Hematopoietic multipotent progenitor cell treated with erythropoietin and hydrocortisone succinate and interleukin-3 and kit ligand, for 6 days (in vitro differentiated cells): ENCODE measurements at places on chromosomes 11 and 22.

DNA sequence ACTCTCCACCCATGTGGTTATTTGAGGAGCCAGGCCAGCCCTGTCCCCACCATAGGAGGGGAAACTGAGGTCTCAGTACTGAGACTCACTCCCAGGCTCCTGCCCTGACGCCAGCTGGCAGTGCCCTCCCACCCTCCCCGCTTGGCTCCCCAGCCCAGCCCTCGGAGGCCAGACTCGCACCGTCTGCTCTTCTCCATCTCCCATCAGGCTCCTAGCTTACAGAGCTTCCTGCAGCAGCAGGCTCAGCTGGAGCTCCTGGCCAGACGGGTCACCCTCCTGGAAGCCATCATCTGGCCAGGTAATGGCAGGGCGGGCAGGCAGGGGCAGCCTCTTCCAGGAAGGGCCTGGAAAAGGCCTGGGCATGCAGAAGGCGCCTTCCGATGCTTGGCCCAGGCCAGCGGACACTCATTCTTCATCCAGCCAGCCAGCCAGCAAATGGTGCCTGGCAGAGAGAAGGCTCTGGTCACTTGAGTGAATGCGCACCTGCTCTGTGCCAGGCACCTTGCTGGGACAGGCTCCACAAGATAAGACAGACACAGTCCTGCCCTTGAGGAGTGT is 12.6 kb downstream of the RHBDD3 start:
- DNase-seq, result no peak

DNA sequence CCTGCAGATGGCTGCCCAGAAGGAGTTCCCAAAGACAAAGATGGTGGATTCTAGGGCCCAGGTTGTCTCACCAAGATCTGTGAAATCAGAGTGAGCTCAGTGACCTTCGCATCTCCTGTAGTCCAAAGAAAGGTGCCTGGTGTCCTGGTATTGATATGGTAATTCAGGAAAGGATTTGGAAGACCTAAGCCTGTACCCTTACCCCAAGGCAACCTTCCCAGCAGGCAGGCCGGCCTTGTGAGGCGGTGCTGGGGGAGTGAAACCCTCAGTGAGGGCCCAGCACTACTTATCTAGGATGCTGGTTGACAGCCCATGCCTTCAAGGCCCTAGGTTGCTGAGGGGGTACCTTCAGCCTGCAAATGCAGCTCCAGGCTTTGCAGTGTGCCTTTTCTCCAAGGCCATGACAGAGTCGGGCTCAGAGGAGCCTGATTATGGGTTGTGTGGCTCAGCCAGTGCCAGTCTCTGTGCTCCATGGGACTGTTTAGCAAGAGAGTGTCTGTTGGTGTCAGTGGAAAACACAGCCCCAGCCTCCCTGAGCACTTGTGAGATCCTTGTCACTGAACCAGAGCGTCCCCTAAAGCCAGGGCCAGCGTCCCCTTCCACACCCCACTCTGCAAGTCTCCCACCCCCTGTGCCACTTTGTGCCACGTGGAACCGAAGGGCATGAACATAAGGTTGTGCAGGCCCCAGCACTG is 72.8 kb upstream of the MYOD1 start:
- DNase-seq, result no peak

DNA sequence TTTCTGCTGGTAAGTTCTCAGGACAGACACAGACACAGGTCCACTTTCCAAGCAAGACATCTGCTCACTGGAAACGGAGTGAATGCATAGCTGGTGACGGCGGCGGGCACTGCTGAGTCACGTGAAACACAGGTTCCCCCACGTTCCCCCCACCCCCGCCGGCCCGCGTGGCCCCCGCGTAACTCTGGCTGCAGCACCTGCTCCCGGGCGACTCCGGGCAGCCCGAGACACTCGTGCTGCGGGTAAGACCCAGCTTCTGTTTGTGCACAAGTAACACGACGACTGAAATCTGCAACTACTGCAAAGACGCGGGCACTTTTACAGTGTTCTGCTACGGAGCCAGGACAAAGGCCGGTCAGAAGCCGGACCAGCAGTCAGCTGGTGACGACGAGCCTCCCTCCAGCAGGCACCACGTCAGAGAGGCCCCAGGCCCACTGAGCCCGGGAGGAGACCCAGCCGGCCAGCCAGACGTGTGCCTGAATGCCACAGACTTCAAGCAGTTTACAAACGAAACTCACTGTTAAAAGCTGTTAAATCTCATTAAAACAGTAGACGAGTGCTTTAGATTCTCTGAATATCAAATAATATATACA is 12.9 kb upstream of the ARFGAP3 start:
- DNase-seq, result no peak

DNA sequence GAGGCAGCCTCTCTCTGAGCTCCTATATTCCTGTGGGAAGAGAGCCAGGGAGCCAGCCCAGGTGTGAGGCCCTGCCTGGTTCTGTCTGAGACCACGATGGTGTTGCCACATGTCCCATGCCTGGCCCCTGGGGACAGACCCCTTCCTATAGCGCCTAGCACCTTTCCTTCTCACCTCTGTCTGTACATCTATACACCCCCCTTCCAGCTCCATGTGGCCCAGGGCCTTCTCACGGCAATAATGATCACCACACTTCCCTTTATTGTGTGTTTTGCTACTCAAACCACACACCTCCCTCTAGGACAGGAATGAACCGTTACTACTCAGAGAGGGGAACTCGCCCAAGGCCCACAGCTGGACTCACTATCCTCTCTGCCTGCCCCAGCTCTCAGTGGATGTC is 12.8 kb downstream of the CD82 start:
- DNase-seq, result peak; percentile 69

GRCh38 chr11:64400102-64400501 is 41.1 kb downstream of the RPS6KA4 start:
- peak; percentile 63 for DNase-seq

GRCh38 chr11:297586-298405 is 1.5 kb downstream of the IFITM5 start:
- DNase-seq, result peak; percentile 44

GRCh38 chr22:17583151-17583550 is 19.9 kb downstream of the SLC25A18 start:
- no peak for DNase-seq

DNA sequence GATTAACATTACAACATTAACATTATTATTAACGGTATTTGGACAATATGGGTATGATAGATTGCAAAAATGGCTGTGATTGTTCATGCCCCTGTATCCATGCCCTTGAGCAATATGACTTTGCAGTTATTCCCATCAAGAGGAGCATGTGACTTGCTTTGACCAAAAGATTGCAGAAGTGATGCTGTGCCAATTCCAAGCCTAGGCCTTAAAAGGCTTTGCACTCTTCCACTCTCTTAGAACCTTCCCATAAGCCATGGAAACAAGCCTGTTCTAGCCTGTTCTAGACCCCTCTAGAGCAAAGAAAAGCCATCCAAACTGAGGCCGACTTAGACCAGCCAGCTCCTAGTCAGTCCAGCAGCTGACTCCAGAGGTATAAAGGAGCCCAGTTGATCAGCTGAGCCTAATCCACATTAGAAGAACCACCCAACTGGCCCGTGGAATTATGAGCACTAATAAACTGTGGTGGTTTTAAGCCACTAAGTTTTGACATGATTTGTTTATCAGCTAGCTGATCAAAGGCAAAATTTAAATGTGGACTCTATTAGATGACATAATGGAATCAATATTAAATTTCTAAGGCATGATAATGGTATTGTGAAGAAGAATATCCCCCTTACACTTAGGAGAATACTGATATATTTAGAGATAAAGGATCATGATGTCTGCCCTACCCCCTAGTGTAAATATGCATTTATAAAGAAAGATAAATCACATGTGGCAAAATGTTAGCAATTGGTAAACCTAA is 28.6 kb downstream of the RAB30 start:
- no peak for DNase-seq

- DNase-seq, result no peak
Observed at GRCh38 chr11:116702772-116703385, 69.9 kb downstream of the BUD13 start.

GRCh38 chr11:88179141-88179540 is 3.9 kb upstream of the RAB38 start:
- DNase-seq, result no peak

GRCh38 chr22:49008682-49009235 is 818.9 kb downstream of the BRD1 start:
- no peak for DNase-seq

- DNase-seq, result no peak
Observed at GRCh38 chr22:27663812-27664211, 137.7 kb downstream of the MN1 start.

GRCh38 chr11:11620921-11621572 is 758 bp downstream of the GALNT18 start:
- peak; percentile 27 for DNase-seq

DNA sequence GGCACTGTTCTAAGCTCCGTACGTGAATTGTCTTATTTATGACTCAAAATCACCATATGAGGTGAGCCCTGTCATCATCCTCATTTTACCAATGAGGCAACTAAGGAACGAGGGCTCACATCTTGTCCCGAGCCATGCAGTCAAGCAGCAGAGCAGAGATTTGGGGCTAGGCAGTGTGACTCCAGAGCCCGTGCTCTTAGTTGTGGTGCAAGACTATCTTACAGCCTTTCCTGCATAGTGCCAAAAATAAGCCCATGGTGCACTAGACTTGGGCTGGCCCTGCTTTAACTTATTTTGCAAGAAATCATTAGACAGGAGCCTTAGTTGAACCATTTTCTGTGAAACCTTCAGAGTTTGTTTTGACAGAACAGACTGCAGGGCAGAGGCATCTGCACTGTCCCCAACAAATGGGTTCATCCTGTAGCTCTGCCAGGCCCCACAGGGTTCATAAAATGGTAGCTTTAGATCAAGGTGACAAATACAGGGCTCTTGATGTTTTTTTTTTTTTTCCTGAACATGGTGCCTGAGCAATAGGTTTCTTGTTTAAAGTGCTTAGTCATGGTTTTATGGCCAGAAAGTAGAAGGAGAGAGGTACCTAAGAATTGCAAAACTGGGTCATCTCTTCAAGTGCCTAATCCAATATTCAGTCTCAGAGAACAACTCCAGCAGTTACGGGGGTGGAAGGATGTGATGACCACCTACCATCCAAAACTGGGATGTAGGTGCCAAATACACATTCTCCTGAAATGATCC is 56.6 kb downstream of the BMAL1 start:
- DNase-seq, result no peak

DNA sequence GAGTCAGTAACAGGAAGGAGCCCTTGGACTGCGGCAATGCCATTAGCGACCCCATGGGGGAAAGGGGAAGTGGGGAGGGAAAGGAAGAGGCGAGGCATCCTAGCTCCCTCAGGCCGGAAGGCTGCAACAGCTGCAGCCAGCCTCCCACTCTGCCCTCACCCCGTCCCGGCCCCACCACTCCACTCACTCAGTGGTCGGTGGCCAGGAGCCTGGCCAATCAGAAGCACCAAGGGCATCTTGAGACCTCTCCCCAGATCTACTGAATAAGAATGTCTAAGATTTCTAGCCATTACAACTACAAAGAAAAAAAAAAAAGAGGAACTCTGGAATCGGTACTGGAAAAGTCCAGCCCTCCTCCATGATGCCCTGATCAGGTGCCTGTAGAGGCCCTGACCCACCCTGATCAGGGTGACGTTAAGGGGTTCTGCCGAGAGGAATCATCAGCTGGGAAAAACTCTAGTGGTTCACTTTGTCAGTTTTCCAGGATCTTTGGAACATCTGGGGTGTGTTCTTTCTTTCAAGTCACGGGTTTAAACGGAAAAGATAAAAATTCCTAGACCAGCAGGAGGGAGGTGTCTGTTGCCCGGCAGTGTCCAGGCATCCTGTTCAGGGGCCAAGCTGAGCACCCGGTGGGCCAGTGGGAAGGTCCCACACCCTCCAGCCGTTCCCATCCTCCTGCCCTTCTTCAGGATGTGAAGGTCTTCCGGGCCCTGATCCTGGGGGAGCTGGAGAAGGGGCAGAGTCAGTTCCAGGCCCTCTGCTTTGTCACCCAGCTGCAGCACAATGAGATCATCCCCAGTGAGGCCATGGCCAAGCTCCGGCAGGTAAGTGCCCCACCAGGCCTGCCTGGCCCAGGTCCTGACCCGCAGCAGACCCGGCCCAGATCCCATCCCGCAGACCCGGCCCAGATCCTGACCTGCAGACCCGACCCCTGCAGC is 14.4 kb downstream of the OAF start:
- peak; percentile 65 for DNase-seq

DNA sequence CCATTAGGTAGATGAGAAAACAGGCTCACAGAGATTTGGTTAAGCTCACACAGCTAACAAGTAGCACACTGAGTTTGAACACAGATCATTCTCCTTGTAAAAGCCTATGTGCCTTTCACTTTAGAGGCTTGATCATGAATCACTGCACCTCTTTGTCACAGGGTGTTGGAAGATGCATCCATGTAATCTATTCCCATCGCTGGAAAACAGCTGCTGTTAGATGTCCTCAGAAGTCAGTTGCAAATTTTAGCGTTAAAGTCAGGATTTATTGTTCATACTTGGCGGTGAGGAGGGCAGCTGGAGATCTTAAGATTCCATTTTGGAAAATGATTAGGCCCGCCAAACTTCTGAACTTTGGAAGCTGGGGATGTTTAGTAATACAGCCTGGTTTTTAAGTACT is 2.6 kb downstream of the CNTF start:
- DNase-seq, result no peak

DNA sequence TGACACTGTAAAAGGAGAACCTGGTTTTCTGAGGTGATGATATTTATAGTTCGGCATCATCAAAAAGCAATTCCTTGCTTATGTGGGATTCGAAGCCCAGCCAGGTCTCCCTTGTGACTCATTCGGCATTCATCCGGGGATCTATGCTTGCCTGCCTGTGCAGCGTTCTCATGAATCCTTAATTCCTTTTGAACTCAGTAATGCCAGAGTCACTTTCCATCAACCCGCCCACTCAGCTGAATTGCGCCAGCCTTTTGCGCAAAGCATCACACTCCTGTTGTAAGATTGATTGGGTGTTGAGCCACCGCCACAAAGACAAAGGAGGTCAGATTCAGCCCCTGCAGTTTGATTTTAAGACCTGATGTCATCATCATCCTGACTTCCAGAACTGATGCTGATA is 128.6 kb downstream of the SLC17A6 start:
- no peak for DNase-seq

DNA sequence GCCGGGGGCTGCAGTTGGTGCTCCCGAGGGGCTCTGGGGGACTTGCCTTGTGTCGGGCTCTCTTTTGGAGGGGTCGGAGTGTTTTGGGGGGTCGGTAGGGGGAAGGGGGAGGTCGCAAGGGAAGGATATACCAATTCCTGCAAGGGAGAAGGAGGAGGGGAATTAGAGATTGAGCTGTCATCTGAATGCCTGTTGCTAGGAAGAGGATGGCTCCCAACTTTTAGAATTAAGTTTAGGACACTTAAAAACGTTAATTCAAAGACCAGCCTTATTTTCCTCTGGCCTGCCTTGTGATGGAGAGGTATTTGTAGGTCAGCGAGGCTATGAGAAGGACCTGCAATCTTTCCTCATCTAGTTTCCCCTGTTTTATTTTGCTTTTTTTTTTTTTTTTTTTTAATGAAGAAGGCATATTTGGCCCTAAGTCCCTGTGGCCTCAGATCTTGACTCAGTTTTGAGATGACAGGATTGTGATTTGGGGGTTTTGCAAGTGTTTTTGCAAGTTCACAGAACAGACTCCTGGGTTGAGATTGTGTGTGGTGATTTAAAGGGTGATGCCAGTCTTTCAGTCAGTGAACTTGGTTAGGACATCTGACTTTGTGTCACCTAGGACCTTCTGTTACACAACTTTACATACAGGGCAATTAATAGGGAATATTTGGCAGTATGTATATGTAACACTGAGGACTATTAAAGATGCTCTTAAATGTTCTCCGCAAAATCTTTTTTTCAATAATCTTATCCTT is 672 bp downstream of the TMEM135 start:
- peak; percentile 7 for DNase-seq
